NCI-H2081 (cell line): ENCODE measurements at places on chromosomes 7 and 10.

DNA sequence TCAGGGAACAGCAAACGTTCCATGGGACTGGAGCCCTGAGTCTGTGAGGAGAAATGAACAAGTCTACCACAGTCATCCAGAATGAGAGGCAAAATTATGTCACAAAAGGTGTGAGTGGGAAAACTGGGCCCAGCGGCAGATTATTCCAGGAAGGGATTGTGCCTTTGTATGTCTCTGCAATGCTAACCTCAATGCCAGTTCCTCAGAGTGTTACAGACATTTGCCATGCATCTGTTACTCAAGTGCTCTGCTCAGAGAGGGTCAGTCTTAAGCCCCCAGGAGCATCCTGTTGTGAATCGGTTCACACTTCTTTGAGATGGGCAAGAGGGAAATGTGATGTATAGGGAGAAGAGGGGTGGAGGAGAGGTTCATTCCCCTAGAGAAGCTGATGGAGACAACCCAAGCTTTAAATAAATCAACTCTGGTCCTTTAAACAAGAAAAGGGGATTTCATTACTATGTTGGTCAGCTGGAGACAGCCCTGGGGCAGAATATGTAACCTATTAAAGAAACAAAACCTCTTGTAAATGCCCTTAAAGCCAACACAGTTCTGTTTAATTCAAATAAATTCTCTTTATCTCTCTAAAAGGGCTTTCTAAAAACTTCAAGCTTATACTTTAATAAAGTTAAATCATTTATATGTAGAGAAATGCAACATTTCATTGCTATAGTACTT is 85.9 kb upstream of the GRB10 start:
- DNase-seq: no peak

DNA sequence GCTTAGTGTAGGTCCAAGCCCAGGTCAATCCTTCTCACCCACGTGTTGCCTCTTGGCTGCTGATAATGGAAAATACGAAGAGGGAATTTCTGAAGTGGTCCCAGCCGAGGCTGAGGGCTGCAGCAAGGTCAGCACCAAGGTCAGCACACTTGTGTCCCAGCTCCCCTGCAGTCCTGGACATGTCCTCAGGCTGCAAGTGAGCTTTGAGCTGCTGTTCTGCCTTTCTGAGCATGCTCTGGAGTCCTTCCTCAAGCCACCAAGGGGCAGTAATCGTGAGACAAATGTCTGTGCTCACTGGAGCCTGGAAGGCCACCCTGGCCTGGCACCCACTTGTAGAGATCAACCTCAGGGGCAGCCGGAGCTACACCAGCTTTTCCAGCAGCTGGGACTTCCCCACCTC is 28.3 kb downstream of the DRGX start:
- no peak for DNase-seq

GRCh38 chr7:47181746-47182361 is 400.1 kb downstream of the TNS3 start:
- DNase-seq: no peak

- no peak for DNase-seq
Observed at GRCh38 chr10:77157248-77158019, 480.2 kb downstream of the KCNMA1 start.

- DNase-seq: no peak
Observed at GRCh38 chr7:107276220-107276827, 107.5 kb downstream of the HBP1 start.

DNA sequence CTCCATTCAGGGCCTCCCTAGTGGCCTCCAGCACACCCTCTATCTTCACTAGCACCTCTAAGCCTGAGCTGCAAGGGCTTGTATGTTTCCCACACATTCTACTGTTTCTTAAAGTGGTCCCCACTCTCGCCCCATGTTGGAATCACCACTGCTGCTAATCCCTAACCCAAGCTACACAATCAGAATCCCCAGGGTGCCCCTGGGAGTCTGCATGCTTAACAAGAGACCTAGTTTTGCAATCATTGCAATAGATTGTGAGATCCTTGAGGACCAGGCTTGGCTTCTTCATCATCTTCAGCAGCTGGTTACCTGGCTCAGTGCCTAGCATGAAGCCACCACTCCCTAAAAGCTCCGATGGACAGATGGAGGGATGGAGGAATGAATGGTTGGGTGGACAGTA is 113.9 kb downstream of the MYOF start:
- DNase-seq: no peak

DNA sequence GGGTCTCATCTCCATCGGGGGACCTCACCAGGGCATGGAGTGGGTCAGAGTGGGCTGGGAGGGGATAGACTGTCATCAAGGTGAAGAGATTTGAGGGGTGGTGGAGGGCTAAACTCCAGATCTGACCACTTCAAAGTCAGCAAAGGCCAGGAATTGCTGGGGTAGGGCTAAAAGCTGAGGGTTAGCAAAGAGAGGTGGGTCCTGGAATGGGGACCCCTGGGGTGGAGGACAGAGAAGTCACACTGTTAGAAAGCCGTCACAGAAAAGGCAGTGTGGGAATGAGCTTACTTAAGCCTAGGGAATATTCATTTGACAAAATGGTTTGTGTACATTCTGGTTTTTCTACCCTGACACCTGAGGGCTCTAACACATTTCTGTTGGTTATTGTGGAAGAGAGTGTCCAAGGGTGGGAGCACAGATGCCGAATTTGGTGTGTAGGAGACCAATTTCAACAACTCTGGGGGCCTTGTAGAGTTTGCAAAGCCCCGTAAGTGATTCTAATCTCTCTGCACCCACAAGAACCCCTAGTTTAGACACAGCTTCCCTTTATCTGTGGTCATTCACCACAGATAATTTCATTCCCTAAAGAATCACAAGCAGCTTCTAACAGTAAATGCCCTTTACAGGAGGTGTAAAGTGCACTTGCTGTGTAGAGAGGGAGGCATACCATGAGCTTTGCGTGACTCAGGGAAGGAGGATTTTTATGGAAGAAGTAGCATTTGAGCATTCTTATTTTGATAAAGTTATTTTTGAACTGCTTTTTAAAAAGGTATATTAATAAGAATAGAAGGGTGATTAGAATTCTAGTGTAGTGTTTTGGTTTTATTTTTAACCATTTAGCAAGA is 6.4 kb downstream of the FBH1 start:
- no peak for DNase-seq

GRCh38 chr7:140607441-140607989 is 33.1 kb downstream of the DENND2A start:
- DNase-seq: no peak

DNA sequence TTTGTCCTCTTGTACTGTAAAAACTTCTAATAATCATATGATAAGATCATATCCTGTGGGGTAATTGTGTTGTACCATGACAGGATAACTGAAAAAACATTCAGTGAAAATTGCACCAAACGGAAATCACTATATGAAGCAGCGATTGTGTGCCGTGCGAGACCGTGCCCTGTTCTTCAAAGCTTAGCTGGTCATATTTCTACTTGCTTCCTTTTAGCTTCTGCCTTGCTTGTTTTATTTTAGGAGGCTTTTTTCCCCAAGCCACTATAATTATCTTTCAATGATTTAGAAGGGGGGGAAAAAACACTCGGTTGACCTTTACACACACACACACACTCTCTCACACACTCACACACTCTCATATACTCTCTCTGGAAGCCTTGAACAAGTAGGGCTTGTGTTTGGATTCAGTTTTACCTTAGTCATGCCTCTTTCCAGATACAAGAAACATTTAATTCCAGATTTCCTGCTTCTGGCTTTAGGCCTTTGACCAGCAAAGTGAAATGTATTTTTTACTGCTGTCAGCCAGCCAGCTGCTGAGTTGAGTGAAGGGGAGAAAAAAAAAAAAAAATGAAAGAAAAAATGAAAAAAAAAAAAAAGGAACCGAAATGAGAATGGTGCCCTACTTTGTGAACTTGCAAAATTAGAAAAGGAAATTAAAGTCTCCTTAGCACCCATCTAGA is 181.4 kb downstream of the ARID5B start:
- DNase-seq: peak; percentile 4

- no peak for DNase-seq
Observed at GRCh38 chr10:132942101-132943057, at the start of gene CFAP46. Gene CFAP46 (minus strand): TSS chr10:132942570. CDS start chr10:132942484, 86 bp downstream.

- no peak for DNase-seq
Observed at GRCh38 chr10:35992107-35992506, 350.0 kb upstream of the FZD8 start.

- DNase-seq: no peak
Observed at GRCh38 chr7:27269455-27269854, 26.9 kb downstream of the EVX1 start.

DNA sequence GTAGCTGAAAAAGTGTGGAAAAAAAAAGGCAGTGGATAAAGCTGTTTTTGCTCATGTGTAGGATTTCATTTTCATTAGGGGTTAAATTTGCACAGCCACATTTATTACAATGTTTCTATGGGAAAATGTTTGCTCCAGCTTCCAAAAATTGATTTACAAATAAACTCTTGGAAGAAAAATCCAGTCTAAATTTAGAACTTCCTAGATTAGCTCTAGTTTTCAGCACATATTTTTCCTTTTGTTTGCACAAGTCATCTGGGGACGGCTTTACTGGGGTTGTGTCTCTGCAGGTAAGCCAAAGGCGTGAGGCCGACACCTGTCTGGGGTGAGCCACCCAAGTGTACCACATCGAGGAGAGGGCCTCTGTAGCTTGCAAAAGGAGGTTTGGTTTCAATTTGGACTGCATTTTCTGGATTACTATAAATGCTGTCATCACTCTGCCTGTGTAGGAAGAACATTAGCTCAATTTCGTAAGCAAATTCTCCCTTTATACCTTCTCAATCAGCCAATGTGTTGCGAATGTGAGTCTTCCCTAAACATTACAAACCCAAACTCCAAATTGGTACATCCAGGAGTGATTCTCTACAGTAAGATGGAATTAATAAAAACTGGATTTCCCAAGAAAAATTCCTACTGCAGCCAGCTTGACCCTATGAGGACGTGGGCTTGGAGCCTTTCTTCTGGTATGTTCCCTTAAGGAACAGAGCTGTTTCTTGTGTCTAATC is 89.5 kb upstream of the ZNF438 start:
- DNase-seq: no peak

GRCh38 chr7:143240291-143241168 is 18.7 kb downstream of the TAS2R40 start:
- peak; percentile 72 for DNase-seq

DNA sequence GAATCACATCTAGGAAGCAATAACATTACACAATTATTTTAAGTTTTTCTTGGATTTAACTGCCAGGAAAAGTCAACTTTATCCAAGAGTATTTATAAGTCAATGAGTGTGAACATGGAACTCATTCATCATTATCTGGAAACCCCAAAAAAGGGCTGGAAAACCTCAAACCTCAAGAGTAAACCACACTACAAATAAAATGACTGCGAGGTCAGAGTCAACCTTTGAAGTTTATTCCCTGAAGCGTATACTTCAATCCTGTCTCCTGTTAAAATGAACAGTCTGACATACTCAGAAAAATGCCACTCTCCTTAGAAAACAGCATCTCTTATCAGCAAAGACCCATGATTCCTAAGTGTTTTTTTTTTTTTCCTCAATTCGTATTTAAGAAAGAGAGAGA is 86.5 kb downstream of the RELN start:
- no peak for DNase-seq

- no peak for DNase-seq
Observed at GRCh38 chr10:112675560-112676083, 228.6 kb downstream of the VTI1A start.

DNA sequence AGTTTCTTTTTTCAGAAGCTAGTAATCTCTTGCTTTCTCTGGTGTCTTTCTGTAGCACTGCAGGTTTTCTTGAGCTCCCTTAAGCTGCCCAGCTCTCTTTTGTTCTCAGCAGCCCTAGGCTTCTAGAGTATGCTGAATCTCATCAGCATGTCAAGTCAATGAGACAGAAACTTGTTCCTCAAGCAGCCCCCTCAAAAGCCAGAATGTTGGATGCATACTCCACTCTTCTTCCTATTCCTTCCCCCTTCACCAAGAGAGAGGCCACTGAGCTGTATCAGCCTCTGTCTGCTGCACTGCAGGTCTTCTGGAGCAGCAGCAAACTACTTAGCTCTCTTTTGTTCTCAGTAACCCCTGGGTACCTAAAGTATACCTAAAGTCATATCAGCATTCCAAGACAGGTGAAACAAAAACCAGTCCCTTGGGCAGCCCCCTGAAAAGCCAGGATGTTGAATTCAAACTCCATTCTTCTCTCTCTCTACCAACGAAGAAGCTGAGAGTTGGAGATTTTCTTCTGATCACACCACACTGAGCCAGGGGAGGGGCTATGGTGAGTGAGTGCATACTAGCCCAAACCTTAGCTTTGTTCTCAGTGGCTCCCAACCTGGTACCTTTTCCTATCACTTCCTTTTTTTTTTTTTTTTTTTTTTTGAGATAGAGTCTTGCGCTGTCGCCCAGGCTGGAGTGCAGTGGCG is 73.3 kb upstream of the WAC start:
- no peak for DNase-seq

GRCh38 chr10:6446711-6447110 is 133.4 kb downstream of the PRKCQ start:
- DNase-seq: no peak

DNA sequence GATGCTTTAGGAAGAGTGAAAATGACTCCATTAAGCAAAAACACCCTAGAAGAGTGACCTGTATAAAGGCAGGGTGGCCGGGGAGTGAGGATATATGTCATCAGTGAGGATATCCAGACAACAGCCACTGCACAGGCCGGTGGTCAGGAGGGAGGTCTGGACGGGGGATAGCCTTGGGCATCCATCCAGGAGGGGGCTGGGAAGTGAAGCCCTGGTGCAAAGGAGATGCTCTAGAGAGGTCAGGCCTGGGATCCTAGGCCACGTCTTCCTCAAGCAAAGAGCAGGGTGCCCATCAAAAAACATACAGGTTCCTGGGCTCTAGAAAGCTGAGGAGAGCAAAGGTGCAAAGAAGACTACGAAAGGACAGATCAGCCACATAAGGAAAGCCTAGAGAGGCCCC is 25.6 kb downstream of the FAM171A1 start:
- DNase-seq: no peak

- DNase-seq: no peak
Observed at GRCh38 chr7:17713584-17713983, 226.7 kb downstream of the SNX13 start.

- no peak for DNase-seq
Observed at GRCh38 chr7:110590415-110590814, 500.5 kb upstream of the LRRN3 start.

GRCh38 chr7:31043051-31043471 is 9.0 kb upstream of the ADCYAP1R1 start:
- DNase-seq: no peak

DNA sequence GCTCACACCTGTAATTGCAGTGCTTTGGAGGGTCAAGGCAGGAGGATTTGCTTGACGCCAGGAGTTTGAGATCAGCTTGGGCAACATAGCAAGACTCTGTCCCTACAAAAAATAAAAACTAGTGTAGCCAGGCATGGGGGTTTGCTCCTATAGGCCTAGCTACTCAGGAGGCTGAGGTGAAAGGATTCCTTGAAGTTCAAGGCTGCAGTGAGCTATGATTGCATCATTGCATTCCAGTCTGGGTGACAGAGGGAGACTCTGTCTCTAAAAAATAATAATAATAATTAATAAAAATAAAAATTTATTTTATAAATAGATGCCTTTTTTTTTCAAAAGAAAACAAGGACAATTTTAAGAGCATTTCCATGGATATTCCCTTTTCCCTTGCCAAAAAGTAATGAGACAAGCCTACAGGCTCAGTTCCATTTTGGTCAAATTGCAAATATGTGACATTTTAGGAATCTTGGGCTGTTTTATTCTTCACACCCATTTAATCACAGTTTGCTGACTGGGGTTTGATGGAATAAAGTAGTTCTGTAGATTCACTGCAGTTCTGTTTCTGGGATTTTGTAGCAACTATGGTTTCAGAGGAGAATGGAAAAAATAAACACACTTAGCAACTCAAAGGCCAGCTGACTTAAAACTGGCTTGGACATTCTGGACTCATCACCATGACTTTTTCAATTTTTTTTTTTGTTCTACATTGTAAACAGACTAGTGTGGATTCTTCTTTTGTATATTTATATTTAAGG is 48.4 kb upstream of the ARHGAP21 start:
- DNase-seq: no peak

GRCh38 chr7:146922782-146923181 is 806.2 kb downstream of the CNTNAP2 start:
- no peak for DNase-seq
